Right ventricle myocardium superior (tissue), 1 donor: ENCODE measurements at places on chromosomes 3 and 15. TPM values are rescaled to one million over a fixed set of nuclear protein-coding genes. Genes with fewer than 3 reads are reported as not detected.

Gene GOLGA8T
- total RNA-seq: not detected

Gene CHL1
- 24.2 TPM for total RNA-seq

Gene NR1I2
- total RNA-seq: 0.11 TPM

Gene CNTN3
- total RNA-seq: 2.2 TPM

Gene SAMD7
- not detected for total RNA-seq

Gene FAM162A
- total RNA-seq: 144 TPM

Gene CCR3
- not detected for total RNA-seq

Gene PLA2G4E
- not detected for total RNA-seq

Gene XCR1
- total RNA-seq: not detected

Gene MST1R
- total RNA-seq: 1.5 TPM

Gene MRPS22
- total RNA-seq: 79.3 TPM

Gene CLSTN2
- 7.8 TPM for total RNA-seq

Gene TMED3
- total RNA-seq: 16.1 TPM

Gene CLDN16
- not detected for total RNA-seq

Gene HIGD1A
- total RNA-seq: 320 TPM
